Posterior cingulate gyrus (tissue), 11 donors: ENCODE measurements at places on chromosomes 5 and 9.
A peak's percentile ranks its signal among the peaks of the same experiment; 100 is the strongest.

DNA sequence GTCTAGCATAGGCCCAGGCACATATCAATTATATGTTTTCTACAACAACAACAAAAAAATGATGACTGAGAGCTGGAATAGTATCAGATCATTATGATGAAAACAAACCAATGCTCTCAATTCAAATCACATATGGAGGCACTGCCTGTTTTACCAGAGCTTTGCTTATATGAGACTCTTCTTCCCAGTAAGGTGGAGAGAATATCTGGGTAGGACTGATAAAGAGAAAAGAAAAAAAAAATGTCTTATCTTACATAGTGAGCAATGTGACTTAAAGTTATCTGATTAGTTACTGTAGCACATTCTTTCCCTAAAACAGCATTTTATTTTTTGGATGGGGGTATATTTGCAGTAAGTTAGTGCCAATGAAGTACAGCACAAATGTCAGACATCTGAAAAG, 154.8 kb downstream of the RAB3C start:
- no peak for DNase-seq

- DNase-seq, result no peak
Measured at GRCh38 chr9:104118916-104119315, 24.8 kb downstream of the SMC2 start.

GRCh38 chr5:15791274-15791673, 291.3 kb downstream of the FBXL7 start:
- DNase-seq, result no peak

- no peak for DNase-seq
Measured at GRCh38 chr5:123422433-123423277, 548 bp downstream of the CEP120 start.

DNA sequence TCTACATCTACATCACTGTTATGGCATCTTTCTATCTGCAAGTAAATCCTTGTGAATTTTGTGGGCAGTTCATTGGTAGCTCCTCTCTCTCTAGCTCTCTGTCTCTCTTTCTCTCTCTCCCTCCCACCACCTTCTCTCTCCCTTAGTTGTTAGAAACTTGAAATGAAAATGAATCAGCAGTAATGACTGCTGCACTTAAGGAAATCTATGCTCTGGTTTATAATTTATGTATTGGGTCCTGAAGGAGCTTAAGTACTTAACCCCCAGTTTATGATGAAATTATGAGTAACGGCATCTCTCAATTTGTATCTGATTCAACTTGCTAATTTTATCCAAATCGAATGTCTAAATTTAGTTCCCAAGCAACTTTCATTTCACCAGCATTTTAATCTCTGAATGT, 52.0 kb upstream of the PTGER4 start:
- DNase-seq, result no peak

GRCh38 chr5:148388696-148389095, 4.9 kb downstream of the FBXO38 start:
- DNase-seq, result no peak

GRCh38 chr9:128863647-128864046, 18.1 kb downstream of the KYAT1 start:
- DNase-seq, result peak; percentile 93

DNA sequence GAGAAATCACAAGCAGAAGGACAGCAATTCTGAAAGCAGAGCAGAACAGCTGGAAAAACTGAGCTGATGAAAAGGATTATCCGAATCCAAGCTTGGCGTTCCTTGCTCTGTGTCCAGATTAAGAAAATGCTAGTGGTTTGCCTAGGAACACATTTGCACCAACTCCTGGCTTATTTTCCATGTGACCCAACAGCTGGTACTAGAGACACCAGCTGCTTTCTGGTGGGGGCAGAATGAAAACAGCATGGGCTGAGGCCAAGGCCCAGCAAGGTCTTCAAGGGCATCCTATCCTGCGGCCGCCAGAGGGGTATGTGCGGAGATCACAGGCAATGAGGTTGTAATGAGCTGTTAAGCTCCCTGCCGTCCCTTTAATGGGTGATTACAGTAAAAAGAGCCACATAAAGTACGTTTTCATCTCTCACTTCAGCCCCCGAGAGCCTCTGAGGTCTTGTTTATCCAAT, 131.5 kb downstream of the DOCK8 start:
- DNase-seq, result no peak

GRCh38 chr5:79330071-79330470, 94.1 kb downstream of the JMY start:
- DNase-seq, result no peak

DNA sequence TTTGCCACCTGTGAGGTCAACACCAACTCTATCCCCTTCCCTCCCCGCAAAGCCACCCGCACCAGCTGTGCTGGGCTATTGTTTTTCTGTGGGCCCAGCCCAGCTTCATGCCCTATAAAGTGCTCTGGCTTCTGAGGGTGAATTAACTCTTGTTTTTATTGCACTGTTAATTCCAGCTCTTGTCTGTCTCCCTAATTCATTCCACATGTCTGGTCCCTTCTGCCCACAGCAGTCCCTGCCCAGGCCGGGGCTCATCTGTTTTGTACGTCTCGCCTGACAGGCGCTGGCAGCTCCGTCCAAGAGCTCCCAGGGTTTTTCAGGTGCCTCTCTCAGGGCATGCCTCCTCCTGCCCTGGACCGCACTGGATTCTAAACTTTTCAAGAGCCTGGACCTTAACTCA, 118.9 kb downstream of the PDZD2 start:
- DNase-seq, result no peak

DNA sequence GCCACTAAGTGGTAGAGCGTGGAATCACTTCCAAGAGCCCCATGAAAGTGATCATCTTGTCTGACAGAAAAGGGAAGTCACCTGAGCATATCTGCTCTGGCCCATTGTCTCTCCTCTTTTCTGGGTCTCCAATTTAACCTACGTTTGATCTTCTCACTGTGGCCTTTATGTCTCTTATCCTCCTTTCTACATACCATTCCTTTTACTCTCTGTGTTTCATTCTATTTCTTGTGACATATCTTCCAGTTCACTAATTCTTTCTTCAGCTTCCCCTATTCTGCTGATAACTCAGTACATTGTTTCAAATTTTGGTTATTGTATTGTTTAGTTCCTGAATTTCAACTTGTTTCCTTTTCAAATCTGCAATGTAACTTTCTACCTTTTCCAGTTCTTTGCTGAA, 132.5 kb downstream of the GPBP1 start:
- no peak for DNase-seq

- DNase-seq, result no peak
Measured at GRCh38 chr5:93850311-93850710, 108.9 kb upstream of the POU5F2 start.

GRCh38 chr5:84605241-84605640, 220.6 kb upstream of the EDIL3 start:
- no peak for DNase-seq

DNA sequence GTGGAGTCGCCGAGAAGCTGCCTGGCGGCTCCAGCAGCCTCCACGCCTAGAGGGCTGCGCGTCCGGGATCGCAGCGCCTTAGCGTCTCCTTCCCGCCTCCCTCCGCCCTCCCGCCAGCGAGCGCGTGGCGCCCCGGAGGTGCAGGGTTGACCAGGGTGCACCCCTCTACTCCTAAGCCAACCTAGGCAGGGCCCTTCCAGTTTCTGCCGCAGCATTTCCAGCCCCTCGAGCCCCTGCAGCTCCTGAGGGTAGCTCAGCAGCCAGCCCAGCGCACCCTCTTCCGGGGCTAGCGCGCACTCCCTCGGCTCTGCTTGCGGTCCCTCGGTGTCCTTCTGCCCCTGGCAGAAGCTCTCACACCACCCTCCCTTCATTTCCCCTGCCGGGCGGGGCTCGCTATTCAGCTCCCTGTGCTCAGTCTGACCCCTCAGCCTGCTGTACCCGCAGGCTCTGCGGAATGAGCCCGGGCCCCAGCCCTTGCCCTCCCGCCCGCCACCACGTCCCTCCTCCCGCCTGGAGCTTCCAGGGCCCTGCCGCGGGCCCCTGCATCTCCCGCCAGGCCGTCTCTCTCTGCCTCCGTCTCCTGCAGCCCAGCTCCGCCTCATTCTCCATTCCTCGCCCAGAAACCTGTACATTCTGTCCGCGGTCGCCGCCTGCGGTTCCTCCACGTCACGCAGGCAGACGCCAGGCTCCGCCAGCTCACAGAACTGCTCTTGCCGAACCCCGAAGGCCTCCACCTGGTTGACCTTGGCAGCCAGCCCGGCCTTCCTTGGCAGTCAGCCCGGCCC, 61.8 kb downstream of the SPATA31C2 start:
- DNase-seq, result peak; percentile 95

- no peak for DNase-seq
Measured at GRCh38 chr9:82417501-82417900, 428.9 kb downstream of the SPATA31D1 start.

- DNase-seq, result no peak
Measured at GRCh38 chr5:55146080-55146479, 13.9 kb upstream of the GPX8 start.

GRCh38 chr5:163670036-163670435, 164.6 kb downstream of the MAT2B start:
- DNase-seq, result no peak

DNA sequence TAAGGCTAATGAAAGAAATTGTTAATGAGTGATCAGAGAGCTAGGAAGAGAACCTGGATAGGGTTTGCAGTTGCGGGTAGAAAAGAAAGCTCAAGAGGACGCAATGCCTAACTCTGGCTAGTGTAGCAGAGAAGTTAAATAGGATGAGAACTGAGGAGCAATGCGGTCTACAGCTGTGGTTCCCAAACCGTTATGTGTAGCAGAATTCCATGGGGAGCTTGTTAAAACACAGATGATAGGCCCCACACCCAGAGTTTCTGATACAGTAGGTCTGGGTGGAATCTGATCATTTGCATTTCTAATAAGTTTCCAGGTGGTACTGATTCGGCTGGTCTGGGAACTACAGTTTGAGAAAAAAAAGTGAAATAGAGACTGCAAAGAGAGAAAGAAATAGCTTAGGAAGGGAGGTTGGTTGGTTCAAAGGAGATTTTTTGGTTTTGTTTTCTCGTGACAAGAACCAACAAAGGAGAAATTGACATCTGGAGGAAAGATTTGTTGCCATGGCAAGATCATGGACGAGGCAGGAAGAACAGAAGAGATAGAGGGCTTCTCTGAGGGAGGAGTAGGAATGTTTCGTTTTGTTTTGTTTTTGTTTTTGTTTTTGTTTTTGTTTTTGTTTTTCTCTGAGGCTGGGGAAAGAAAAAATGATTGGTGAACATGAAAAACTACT, 276.1 kb downstream of the ARRDC3 start:
- DNase-seq, result no peak

- no peak for DNase-seq
Measured at GRCh38 chr5:162139190-162139589, 71.6 kb downstream of the GABRG2 start.

- no peak for DNase-seq
Measured at GRCh38 chr5:19274578-19274977, 713.4 kb downstream of the CDH18 start.

- DNase-seq, result no peak
Measured at GRCh38 chr5:133370904-133371303, 241.4 kb downstream of the FSTL4 start.

GRCh38 chr5:59600998-59601397, 292.5 kb downstream of the PDE4D start:
- no peak for DNase-seq

DNA sequence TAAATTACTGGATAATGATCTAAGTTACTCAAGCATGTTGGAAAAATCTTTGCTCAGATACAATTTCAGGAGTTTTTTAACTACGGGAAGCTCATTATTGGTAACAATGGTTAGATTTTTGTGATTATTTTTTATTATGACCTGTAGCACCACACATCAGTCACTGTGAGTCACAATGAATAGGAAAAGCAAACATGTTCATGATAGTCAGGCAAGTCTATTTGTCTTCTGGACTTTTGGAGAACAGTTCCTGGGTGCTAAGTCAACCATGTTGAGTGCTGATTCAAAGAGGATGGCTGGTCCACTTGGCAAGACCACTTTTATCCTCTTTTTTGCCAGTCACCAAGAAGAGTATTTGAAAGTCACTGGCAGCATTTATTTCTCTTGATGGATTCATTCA, 403.2 kb downstream of the KIF4B start:
- DNase-seq, result no peak

GRCh38 chr9:977838-978830, 1.7 kb downstream of the DMRT3 start:
- DNase-seq, result no peak

DNA sequence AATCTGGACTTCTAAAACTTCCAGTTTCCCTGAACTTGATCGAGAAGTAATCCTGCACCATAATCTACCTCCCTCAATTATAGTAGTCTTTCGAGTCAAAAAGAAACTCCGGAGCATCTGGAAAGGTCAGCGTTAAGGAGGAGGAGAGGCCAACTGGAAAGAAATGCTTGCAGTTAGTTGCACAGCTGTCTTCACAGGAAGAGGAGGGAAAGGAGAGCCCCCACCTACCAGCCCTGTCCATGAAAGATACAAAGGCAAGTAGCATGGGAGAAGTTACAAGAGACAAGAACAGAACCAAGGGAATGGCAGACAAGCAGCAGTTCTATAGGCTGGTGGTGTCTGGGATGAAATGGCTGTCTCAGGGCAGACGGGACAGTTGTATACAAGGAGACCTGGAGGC, 170.6 kb downstream of the RAB3C start:
- DNase-seq, result no peak

DNA sequence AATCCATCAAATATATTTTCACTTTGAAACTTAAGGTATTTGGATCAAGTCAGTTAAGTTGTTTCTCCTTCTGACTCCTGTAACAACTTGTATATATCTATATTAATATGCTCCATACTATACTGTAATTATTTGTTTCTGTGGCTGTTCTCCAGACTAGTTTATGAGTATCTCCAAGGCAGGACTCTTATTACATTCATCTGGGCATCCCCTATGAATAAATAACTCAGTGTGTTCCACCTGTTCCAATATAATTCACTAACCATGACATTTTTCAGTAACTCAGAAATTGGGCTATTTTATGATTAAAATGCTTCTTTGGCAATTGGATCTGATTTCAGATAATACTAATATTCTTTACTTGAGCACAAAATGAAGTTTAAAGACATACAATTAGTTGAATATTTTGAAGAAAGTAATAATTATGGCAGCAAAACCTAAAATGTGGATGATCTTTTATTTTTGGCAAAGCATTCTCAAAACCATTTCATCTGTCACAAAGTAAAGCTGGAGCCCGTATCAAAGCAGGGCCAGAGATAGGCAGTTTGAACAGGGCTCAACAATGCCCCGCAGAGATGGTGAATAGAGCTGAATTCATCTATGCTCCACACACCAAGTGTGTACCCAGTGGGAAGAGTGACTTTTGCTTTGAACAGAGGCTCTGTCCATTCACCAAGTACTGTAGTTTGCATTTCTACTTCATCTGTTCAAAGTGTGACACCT, 314.3 kb downstream of the PDE4D start:
- DNase-seq, result no peak

GRCh38 chr5:176916337-176916736, 17.2 kb upstream of the HK3 start:
- DNase-seq, result no peak

GRCh38 chr5:51488803-51489642, 105.8 kb downstream of the ISL1 start:
- no peak for DNase-seq

GRCh38 chr5:88772831-88773230, 110.2 kb downstream of the MEF2C start:
- no peak for DNase-seq

DNA sequence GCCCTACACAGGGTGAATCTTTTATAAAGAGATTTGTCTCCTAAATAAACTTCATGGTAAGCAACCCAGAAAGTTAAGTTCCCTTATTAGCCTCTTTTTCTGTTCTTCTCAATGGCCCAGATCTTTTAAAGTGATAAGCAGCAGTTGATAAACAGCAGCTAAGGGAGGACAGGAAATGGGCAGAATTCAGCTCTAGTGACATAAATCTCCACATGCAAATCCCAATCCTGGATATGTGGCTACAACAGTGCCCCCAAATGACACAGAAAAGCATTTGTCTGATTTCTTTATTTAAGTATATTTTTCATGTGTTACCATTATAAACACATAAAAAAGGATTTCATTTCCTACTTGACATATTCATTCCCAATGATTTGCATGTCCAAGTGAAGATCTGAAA, 199.0 kb downstream of the DTWD2 start:
- no peak for DNase-seq
